ENCODE measurements at places on chromosomes 11 and 22.

- DNase-seq = no peak
Measured at GRCh38 chr11:90646706-90647105, 423.9 kb upstream of the CHORDC1 start.

- peak; percentile 17 for DNase-seq
Measured at GRCh38 chr11:78420796-78421209, 3.2 kb upstream of the GAB2 start.

- DNase-seq = no peak
Measured at GRCh38 chr22:17234144-17234623, 14.9 kb upstream of the ADA2 start.

DNA sequence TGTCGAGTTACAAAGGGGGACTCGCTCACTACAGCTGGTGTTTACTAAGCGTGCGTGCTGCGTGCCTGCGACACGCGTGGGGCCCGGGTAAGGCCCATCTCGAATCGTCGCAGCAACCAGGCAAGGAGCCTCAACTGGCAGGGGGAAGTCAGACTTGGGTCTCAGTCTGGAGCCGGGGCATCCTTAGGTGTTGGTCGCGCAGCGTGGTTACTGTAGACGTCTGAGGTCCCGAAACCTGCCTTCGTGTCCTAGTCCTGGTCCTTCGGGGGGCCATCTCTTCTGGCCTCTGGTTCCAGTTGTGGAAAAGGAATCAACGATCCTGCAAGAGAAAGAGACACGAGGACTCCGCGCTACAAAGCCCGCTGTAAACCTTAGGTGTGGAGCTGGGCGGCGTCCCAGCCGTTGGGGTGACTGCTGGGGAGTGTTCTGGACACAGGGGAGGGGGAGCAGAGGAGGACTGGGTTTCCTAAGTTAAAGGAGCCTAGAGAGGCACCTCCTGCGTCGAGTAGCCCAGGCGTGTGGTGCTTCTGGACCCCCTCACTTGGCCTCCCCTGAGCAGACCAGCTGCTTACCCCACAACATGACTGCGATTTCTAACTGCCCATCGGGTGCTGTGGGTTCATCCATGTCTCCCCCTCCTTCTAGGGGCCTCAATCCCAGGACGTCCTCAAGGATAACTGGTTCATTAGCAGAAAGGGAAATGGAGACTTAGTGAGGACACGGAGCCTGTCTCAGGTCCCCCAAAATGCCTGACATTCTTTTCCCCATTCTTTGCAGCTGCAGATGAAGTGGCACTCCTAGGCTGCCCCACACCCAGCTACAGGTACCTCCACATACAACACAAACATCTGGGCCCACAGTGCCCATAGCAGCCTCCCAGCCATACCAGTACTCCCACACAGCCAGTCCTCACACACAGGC is 4.9 kb upstream of the WNT11 start:
- no peak for DNase-seq

DNA sequence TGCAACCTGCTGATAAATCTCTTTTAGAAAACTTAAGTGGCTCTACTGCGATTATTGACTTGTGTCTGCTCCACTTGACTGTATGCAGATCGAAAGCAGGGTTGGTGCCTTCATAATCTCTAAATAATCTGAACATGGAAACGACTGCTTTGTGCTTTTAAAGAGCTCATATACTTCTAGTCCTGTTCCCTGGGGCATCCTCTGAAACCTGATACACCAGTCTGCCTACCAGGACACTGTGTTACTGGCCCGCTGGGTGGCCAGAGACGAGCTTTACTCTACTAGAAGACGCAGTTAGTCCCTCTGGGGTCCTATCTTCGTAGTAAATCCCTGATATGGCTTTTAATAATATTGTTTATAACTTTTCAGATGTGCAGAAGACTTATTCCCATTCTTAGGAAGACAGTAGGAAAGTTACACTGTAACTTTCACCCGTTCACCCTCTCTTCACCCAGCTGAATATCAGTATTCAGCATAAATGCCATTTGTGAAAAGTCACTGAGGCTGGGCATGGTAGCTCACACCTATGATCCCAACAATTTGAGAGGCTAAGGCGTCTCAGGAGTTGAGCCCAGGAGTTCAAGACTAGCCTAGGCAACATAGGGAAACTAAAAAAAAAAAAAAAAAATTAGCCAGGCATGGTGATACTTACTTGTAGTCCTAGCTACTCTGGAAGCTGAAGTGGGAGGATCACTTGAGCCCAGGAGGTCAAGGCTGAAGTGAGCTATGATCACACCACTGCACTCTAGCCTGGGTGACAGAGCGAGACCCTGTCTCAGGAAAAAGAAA is 9.0 kb upstream of the HTR3B start:
- DNase-seq = no peak

DNA sequence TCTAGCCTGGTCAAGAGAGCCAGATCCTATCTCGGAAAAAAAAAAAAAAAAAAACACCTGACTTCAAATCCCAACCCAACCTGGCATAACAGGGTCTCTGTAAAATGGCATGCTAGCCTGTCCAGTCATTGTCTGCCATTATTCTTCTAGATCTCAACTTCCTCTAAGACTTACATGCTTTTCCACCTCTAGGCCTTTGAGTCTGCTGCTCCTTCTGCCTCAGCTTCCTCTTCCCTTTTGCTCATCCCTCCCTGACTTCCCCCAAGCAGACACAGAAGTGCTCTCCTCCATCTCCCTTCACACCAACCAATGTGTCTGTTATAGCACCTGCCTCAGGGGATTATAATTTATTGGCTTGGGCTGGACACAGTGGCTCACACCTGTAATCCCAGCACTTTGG is 7.8 kb downstream of the STK33 start:
- no peak for DNase-seq

DNA sequence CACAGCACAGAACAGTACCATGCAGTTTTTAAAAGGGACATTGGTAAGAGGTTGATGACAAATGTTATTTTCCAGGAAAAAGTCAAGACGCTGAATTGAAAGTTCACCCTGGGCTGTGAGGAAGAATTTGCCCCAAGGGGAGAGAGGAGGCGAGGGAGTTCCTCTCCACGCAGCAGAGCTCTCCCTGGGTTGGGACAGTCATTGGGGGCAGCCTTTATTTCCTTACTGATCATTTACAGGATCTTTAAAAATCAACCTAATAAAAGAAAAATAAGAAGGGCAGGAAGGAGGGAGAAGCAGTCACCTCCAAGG is 49.9 kb upstream of the WNT7B start:
- DNase-seq = no peak

- DNase-seq = no peak
Measured at GRCh38 chr11:15801616-15802015, 554.7 kb downstream of the SOX6 start.

DNA sequence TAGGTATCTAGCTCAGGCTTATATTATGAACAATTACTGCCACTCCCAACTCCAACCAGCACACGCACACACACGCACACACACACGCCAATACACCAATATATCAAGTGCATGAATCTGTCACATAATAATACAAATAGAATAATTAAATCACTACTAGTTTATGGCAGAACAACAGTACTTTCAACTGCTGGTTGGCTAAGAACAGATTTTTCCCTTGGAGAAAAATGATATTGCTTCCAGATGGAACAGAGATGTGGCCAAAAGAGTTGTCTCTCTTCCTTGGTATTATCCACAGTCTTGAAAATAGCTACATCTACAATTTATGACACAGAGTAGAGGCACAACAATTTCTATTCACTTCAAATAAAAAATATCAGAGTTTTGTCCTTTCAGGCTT is 538.3 kb upstream of the FAT3 start:
- no peak for DNase-seq

DNA sequence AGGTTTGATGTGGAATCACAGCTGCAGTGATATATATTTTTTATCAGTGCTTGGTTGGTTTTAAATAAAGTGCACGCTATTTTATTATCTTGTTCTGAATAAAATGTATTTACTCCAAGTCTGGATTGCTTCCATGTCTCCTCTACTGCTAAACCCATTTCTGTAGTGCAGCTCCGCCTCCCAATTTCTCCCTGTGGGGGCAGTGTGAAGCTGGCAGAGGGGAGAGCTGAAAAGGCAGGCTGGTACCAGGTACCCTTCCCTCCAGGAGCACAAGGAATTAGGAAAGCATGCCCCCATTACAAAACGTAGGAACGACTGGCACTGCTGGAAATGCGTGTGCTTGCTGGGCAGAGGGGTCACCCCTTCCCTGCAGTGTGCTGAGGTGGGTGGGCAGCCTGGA is 934 bp upstream of the TMEM132A start:
- DNase-seq = no peak

DNA sequence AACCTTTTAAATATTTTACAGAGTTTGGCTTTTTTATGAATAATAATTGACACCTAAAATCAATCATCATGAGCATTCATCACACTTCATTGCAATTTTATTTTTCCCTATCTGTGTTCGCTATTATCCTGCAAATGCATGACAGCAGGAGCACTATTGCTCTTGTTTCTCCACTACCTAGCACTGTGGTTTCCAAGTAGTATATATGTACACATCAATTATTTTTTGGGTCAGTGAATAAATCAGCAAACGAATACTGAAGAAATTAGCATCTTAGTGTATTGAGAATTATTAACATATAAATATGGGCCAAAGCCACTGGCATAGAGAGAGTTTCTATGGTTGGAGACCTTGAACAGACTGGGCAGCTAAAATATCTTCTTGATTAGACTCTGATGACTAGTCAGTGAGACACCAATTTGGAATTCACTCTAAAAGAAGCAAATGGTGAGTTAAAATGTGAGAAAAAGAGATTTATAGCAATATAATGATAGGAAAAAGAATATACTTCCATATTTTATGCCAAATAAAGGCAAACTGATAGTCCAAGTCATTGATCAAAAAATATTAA is 731.1 kb upstream of the LUZP2 start:
- DNase-seq = no peak

DNA sequence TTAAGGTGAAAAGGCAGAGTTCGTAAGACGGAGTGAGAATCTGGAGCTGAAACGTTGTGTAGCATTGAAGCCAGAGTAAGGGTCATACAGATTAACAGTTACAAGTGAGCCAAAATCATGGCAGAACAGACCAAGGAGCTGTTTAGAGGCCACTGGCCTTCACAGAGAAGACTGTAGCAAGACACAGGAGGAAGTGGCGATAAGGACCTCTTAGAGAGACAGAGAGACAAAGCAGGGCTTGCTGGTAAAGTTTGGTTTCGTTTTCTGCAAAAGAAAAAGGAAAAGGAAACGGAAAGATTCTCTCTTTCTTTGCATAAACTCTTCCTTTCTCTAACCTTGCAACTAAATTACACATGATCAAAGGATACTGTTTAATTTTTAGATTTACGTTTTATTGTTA is 83.0 kb downstream of the AASDHPPT start:
- no peak for DNase-seq

GRCh38 chr11:46499821-46500220 is 94.0 kb downstream of the AMBRA1 start:
- no peak for DNase-seq

GRCh38 chr11:123616505-123617198 is 37.8 kb downstream of the SCN3B start:
- DNase-seq = no peak

DNA sequence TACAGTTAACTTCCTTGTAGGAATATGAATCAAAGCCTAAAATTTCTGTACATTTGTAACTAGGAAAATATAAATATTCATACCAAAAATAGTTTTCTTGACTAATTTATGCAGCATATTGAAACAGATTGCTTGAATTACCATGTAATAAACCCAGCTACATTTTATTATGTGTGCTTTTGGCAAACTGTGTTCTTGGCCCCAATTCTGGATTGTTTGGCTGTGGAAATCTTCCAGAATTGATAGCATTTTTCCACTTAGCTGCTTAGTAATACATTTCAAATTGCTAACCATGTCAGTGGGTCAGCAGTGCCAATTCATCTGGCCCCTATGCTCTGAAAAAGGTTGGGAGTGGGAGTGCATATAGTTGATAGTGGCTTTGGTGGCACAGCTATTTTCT is 32.3 kb downstream of the PDHX start:
- no peak for DNase-seq

GRCh38 chr22:44745853-44746789 is 6.3 kb upstream of the ARHGAP8 start:
- no peak for DNase-seq

GRCh38 chr22:29206372-29207242 is 911 bp downstream of the EMID1 start:
- DNase-seq = no peak

DNA sequence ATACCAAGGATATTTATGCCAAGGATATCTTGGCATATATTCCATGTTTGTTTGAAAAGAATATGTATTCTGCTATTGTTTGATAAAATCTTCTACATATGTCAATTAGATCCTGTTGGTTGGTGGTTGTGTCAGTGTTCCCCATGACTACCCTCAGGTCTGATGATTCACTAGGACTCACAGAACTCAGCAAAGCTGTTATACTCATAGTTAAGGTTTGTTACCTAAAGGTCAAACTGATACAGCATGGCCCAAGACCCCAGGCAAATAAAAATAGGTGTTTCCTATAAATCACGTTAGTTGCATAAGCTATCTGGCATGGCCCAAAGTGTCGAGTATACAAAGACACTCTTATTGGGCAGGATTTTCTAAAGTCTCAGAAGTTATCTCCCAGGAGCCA is 30.2 kb upstream of the B3GNT6 start:
- no peak for DNase-seq

- no peak for DNase-seq
Measured at GRCh38 chr11:69711822-69712801, 8.3 kb upstream of the FGF19 start.

GRCh38 chr11:101872171-101872882 is 42.5 kb upstream of the CEP126 start:
- no peak for DNase-seq

DNA sequence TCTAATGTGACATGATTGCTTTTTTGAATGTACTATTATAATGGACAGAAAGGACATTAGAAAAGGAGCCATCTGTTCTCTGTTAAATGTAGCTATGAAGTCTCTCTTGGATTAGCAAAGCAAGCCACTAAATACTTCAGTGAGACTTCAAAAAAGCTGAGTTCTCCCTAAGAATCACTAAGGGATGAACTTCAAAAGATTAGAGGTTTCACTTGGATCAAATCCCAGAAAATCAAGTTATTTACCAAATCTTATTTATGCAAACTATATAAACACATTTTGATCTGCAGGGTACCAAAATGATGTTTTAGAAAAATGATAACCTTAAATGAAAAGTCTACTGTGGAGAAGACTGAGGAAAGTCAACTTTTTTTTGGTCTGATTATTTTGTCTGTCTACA is 82.1 kb upstream of the MTMR2 start:
- no peak for DNase-seq

- no peak for DNase-seq
Measured at GRCh38 chr22:35467681-35468434, 67.9 kb downstream of the MCM5 start.

GRCh38 chr22:43293259-43293654 is 49.9 kb downstream of the SCUBE1 start:
- DNase-seq = no peak

- no peak for DNase-seq
Measured at GRCh38 chr22:49322231-49322630, 505.4 kb downstream of the BRD1 start.

GRCh38 chr11:112235750-112236390 is 9.6 kb downstream of the PTS start:
- DNase-seq = no peak
